ENCODE measurements at places on chromosomes 4 and X. TPM values are rescaled to one million over a fixed set of nuclear protein-coding genes. Genes with fewer than 3 reads are reported as not detected.
A peak's percentile ranks its signal among the peaks of the same experiment; 100 is the strongest.

DNA sequence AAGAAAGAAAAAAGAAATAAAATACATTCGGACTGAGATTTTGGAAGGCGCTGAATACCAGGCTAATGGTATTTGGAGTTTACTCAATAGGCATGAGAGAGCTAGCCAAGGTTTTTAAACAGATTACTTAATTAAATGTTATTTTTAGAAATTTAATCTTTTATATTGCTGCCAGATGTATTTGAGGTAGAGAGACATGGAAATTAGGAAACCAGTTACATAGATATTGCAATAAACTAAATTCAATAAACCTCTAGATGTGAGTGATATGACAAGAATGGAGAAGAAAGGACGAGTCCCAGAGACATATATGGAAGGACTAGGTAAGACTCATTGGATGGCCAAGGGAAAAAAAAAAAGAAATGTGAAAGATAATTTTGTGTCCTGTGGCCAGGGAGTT, 38.5 kb upstream of the IL13RA1 start:
- no peak for DNase-seq

- no peak for DNase-seq
Measured at GRCh38 chr4:152164561-152164960, 371.3 kb downstream of the FBXW7 start.

GRCh38 chr4:8547912-8548730, 32.1 kb upstream of the GPR78 start:
- DNase-seq: no peak

Gene PHOX2B
- not detected for total RNA-seq

GRCh38 chr4:25450491-25450901, 73.4 kb downstream of the ANAPC4 start:
- DNase-seq: no peak

DNA sequence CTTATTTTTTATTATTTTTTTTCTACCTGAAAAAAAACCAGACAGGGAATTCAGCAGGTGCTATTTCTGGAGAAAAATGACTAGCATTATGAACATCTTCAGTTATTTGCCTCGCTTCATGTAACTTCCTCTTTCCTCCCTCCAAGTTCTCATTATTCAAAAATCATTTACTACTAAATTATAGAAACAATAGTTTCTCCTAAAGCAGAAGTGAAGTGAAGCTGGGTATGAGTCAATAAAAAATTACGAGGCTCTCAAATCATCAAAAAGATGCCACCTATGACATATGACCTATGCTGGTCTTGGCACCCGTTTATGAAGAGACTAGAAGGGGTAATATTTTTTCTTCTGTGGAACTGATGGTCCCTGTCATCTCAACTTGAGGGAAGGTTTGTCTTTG, 145.0 kb upstream of the AADAT start:
- no peak for DNase-seq

DNA sequence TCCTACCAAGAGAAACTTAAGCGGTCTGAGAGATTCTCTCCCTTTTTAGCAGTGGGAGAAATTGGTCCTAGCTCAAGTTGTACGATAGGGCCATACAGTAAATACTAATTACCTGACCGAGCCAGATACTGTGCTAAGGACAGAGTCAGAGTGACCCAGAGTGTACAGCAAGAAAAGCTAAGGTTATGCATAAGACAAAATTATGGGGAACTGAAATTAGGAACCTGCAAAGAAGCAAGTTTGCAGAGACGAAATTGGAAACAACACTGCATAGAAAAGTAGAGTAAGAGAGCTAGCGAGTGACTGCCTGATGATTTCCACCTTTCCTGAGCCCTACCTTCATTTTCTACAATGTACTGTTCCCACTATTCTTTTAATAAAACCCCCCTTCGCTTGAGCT, 278.1 kb downstream of the NKX6-1 start:
- no peak for DNase-seq

GRCh38 chr4:144903953-144904711, 193.9 kb downstream of the ANAPC10 start:
- no peak for DNase-seq

Gene DDX60
- 30.2 TPM for total RNA-seq

GRCh38 chr4:97349468-97350186, 793.6 kb downstream of the STPG2 start:
- DNase-seq: no peak

- no peak for DNase-seq
Measured at GRCh38 chr4:97500423-97500822, 642.9 kb downstream of the STPG2 start.

Gene CLDN22
- not detected for total RNA-seq

Gene HSD17B13
- total RNA-seq: 4.5 TPM

Gene FRG2
- total RNA-seq: 1.0 TPM

- DNase-seq: no peak
Measured at GRCh38 chrX:19613645-19614323, 98.5 kb upstream of the MAP3K15 start.

Gene BTK
- total RNA-seq: not detected

DNA sequence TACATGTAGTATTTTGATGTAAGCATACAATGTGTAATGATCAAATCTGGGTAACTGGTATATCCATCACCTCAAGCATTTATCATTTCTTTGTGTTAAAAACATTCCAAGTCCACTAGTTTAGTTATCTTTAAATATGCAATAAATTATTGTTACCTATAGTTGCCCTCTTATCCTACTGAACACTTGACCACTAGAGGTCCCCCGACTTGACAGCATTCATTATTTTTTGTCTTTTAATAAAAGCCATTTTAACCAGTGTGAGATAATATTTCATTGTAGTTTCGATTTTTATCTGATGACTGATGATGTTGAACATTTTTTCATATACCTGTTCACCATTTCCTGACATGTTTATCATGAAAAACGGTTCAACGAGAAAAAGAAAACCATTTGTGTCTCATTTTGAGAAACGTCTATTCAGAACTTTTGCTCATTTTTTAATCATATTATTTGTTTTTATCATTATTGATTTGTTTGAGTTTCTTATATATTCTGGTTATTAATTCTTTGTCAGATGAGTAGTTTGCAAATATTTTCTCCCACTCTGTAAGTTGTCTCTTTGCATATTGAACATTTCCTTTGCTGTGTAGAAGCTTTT, 199.0 kb upstream of the CXXC4 start:
- no peak for DNase-seq

Gene LSM6
- 88.1 TPM for total RNA-seq

GRCh38 chrX:42680666-42681065, 97.3 kb downstream of the PPP1R2C start:
- peak; percentile 11 for DNase-seq

- DNase-seq: peak; percentile 7
Measured at GRCh38 chr4:112183252-112183651, 38.0 kb downstream of the FAM241A start.

Gene MYOZ2
- not detected for total RNA-seq

Gene ZRSR2
- 4.0 TPM for total RNA-seq

Gene RHOXF1
- total RNA-seq: not detected
